Left forelimb (tissue), 1 donor: ENCODE measurements at places on chromosomes 2 and 18.

DNA sequence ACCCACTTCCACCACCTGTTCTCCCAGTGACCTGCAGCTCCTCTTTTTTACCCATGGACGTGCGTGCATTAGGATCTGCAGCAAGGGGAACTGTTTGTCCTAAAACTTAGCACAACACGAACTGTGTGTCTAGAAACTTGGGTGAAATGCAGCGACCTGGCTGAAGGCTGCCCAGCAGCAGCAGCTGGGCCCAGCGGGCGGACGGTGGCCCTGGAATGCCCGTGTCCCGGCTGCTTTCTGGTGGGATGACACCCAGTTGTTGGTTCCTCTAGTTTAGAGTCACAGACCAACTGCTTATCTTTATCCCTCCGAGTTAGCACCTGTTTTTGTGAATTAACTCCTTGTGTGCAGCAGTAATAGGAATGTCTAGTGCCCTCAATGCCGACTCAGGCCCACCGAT is 61.9 kb upstream of the PXDN start:
- DNase-seq = peak; percentile 53

GRCh38 chr2:479031-479430 is 191.1 kb upstream of the ALKAL2 start:
- no peak for DNase-seq

DNA sequence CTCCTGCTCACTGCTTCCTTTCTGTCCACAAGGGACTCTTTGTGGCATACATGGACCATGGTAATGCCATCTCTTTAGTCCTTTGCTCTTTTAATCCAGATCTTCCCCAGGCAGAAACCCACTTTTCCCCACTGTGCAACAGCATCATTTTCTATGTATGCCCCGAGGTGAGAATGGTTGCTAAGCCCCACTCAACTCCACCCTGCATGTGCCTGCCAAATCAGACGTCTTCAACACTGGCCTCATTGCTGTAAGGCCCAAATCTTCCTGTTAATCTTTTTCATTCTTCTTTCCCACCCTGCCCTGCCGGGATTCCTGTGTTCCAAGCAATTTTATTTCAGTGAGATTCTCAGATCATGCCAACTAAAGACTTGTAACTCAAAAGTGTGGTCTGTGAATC is 328.4 kb downstream of the PAX3 start:
- no peak for DNase-seq

- no peak for DNase-seq
Measured at GRCh38 chr2:46308081-46308480, 10.9 kb downstream of the EPAS1 start.

GRCh38 chr2:39849064-39849463 is 70.0 kb upstream of the THUMPD2 start:
- DNase-seq = no peak

- no peak for DNase-seq
Measured at GRCh38 chr2:180367815-180368214, 360.7 kb upstream of the CWC22 start.

- no peak for DNase-seq
Measured at GRCh38 chr2:213763354-213763753, 479.1 kb downstream of the SPAG16 start.

- DNase-seq = no peak
Measured at GRCh38 chr2:11073776-11074175, 81.5 kb upstream of the SLC66A3 start.

DNA sequence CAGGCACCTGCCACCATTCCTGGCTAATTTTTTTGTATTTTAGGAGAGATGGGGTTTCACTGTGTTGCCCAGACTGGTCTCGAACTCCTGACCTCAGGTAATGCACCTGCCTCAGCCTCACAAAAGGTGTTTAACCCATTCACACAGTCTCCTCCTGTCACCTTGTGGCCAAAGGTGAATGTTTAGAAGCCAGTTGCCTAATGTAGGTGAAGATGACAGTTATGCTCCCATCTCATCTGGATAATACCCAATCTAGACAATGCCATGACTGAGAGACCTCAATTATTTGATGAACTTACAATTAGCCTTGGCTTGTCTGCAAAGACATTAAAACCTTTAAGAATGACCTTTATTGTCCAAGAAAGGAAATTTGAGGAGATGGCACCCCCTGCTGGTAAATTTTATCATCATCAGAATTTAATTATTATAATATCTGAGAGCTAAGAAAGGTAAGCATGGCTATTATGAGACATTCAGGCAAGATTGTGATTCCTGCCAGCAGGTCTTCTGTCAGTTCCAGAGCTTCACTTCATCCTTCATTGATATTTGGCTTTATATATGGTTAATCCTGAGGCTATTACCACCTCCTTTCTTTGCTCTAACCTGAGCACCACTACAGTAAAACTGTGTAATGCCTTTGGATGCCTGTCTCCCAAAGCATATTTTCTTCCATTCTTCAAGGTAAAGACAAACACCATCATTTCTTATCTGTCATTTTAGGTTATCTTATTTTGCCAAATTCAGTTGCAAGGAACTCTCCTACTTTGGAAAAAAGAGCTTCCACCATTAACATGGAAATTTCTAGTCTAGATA is 117.6 kb downstream of the FAM124B start:
- no peak for DNase-seq

GRCh38 chr2:131055169-131056065 is 37.8 kb downstream of the FAM168B start:
- DNase-seq = no peak

GRCh38 chr18:11237484-11237883 is 88.1 kb upstream of the PIEZO2 start:
- no peak for DNase-seq

GRCh38 chr2:60159519-60159918 is 393.9 kb downstream of the BCL11A start:
- DNase-seq = no peak
